ENCODE measurements at places on chromosomes 3 and 15.

- no peak for DNase-seq
These were observed 86.2 kb upstream of the PIAS1 start for GRCh38 chr15:67967871-67968431.

DNA sequence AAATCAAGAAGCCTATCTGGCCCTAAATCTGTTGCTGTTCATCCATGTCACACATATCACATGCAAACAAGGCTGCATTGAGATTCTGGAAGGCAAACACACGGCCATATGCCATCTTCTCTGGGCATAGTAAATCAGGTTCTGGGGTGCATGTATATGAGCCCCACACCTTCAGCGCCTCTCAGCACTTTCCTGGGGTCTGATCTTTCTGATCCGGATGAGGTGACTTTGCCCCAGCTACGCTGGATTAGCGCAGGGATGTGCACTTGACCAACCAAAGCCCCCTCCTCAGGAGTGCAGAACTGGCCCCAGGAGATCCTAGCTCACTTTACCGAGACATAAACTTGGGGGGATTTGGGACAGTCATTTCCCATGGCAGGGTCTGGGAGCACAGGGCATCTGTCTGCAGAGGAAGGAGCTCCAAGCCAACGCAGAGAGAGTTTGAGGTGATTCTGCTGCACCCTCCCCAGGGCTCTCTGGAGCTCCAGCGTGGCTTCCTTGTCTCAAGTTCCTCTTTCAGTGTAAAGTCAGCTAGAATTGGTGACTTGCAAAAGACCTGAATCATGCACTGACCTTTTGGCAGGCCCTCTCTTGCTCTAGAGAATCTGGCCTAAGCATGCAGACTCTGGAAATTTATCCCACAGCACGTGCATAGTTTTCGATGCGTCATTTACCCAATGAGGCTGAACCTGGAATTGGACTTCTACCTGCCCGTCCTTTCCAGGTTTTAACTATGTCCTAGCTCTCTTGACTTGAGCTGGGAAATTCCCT lies 63.5 kb upstream of the KLF13 start:
- no peak for DNase-seq

DNA sequence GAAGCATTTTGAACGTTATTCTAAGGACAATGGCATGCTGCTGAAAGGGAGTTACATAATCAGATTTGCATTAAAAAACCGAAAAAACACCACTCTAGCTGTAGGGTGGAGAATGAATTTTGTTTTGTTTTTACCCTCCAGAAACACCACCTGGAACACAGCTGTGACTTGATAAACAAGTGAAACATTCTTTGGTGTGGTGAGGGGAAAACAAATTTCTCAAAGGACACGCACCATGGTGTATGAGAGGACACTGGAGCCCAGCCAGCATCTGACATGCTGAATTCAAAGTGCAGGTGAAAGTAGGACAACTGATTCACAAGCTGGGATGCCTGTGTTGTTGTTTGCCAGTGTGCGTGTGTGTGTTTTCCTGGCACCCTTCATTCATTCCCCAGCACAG lies 554.5 kb upstream of the TBL1XR1 start:
- no peak for DNase-seq

GRCh38 chr3:111519178-111519855 lies 22.7 kb upstream of the CD96 start:
- no peak for DNase-seq

- DNase-seq = no peak
These were observed 43.2 kb downstream of the CD200R1L start for GRCh38 chr3:112803467-112803866.

GRCh38 chr3:53109891-53110771 lies 20.1 kb downstream of the RFT1 start:
- DNase-seq = no peak

DNA sequence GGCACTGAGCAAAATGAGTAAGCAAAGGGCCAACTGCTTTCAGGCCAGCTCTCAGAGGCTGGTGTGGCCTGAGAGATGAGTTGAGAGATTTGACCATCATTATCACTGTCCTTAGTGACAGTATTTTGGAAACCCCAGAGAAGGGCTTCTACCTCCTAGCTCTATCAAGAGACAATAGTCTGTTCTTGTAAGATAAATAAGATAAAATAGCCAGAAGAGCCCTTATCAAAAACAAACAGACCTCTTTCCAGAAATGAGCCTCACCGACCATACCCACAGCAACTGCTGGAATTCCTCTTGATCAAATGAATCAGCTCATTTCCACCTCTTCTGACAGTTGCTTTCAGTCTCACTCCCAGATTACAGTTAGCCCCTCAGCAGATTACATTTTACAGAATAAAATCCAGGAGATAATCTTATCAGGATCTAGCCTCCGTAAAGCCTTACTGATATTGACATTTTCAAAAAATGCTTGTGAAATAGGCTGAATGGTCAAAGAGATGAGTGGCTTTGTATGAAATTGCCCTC lies 4.5 kb downstream of the HDC start:
- DNase-seq = no peak

DNA sequence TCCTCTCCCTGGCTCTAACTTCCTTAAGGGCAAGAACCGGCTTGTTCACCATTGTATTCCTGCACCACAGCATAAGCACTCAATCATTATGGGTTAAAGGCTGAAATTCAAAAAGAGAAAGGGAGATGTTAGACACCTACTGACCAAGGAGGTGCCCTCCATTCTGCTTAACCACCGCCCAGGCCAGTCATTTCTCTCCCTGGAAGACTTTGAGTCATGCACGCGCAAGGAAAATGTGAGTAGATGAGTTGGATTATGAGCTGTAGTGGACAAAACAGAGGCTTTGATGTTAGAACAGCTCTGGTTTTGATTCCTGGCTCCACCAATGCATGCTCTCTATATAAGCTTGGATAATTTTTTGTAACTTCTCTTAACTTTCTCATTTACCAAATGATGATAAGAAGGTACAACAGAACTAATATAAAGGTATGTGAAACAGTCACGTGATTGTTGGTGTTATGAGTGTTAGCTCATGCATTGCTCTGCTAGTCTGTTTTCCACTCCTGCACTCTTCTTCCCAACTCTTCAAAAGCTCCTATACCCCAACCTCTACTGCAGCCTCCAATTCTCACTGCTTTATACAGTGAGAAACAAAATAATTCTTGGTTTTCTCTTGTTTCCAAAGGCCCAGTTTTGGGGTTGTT lies 148.4 kb upstream of the ATP11B start:
- no peak for DNase-seq

DNA sequence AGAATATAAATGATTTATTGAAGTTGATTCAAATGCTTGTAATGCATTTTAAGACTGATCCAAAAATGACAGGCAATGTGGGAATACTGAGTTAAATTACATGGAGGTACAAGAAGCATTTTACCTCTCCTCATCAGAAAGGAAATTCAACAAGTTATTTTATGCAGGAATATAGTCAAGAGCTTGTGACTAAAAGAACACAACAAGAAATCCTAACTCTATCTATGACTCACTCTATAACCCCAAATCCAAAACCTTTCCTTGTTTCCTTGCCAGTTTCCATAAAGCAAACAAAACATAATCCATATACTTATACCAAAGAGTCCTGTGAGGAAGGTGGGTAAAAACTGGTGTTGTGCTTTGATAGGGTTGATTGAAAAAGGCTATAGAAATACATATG lies 30.8 kb downstream of the SIN3A start:
- DNase-seq = no peak

DNA sequence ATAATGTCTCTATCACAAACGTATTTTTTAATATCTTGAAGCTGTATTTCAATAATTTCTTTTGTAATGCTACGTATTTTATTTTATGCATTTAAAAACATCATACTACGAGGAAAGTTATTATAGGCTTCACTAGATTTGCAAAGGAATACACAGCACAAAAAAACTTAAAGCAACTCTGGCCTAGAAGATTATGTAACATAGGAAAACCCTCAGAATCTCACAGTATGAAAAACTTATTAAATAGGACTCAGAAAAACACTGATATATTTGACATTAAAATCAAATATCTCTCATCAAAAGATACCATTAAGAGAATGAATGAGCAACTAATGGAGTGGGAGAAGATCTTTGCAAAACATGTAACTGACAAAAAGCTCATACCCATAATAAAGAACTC lies 63.7 kb downstream of the DMXL2 start:
- no peak for DNase-seq

- DNase-seq = no peak
These were observed 63.6 kb upstream of the MEF2A start for GRCh38 chr15:99502182-99502581.

- no peak for DNase-seq
These were observed 68.7 kb downstream of the GSK3B start for GRCh38 chr3:120025520-120025919.

- no peak for DNase-seq
These were observed at the start of gene CGNL1 for GRCh38 chr15:57375827-57376695. Gene CGNL1 (plus strand): TSS chr15:57376505. CDS start chr15:57438000, 61,495 bp downstream.

- peak; percentile 29 for DNase-seq
These were observed 30.3 kb downstream of the CDC25A start for GRCh38 chr3:48157950-48158376.

DNA sequence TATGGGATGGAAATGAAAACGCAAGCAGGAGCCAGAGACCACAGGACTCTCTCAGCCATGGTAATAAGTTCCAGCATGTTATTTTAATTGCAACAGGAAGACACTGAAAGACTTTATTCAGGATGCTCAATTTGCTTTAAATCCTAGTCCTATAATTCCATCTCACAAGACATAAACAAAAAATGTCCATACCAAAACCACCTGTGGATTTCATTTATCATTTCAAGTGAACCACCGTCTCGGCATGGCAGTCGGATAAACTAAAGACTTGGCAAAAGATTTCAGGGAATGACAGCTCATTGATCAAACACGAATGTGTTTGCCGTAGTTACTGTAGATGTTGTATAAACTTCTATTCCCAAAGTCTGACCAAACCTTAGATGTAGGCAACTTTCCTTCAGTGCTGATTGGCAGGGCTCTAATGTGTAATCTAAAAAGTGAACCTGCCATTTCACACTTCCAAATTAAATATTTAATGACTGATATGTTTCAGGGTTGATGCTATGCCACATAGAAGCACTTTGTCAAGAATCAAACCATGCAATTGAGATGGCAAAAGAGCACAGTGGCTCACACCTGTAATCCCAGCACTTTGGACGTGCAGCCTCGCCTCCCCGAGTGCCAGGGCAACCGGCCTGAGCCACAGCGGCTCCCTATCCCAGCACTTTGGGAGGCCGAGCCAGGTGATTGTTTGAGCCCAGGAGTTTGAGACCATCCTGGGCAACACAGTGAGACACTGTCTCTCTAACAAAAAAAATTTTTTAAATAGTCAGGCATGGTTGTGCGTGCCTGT lies 331.7 kb downstream of the MAGI1 start:
- DNase-seq = no peak

DNA sequence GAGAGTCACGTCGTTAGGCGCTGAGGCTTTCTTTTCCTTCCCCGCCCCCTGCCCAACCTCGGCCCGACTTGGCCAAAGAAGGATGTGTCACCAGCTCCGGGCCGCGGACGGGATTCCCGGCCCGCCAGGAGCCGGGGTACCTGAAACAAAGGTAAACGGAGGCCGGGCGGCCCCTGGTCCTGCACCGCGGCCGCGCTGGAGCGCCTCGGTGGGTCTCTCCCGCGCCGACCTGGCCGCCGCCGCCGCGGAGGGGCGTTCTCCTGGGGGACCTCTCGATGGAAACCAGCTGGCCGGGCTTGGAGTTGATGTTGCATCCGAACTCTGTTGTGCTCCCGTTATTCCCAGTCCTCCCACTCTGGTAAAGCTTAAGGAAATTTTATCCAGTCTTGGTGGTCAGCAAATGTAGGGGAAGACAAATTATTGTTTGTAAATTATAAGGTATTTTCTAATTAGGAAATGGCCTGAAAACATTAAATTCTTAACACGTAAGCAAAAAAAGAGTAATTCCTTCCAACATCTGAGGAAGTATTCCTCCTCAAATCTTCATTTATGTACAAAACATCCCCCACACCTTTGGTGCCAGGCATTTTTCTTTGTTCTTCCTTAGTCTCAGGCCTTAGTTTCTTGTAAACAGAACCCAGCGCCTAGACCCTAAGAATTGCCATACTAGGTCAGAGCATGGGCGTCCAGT lies 888 bp downstream of the PPP2R3A start:
- no peak for DNase-seq

DNA sequence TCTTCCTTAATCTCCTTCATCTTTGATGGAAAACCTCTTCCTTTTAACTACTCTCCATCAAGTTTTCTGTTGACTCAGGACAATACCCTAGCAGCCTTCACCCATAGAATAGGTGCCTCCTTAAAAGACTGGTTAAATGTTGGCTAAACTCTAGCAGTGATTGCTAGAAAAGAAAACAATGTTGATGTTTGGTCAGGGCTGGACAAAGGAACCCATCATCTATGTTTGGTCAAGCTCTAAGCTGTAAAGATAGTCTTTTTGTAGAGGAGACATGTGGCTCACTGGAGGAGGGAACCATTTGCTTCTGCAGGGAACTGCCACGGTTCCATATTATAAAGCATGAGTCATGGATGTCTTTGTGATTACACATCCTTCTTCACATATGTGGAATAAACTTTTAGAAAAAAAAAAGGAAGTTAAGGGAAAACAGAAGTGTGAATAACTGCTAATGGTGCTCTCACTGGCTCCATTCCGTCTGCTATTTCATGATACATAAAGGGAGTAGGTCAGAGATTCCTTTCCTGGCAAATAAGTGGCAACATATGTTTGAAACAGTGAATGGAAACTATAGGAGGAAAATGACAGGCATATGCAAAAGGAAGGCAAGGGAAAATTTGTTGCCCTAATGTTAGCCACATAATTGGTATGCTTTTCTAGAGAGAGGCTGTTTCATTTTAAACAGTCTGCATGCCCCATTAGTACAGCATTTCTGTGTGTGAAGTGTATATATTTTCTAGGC lies 78.2 kb downstream of the CMSS1 start:
- no peak for DNase-seq

- no peak for DNase-seq
These were observed 108.3 kb upstream of the ETV5 start for GRCh38 chr3:186216900-186217819.

GRCh38 chr3:45055411-45056143 lies 29.5 kb downstream of the CLEC3B start:
- no peak for DNase-seq

DNA sequence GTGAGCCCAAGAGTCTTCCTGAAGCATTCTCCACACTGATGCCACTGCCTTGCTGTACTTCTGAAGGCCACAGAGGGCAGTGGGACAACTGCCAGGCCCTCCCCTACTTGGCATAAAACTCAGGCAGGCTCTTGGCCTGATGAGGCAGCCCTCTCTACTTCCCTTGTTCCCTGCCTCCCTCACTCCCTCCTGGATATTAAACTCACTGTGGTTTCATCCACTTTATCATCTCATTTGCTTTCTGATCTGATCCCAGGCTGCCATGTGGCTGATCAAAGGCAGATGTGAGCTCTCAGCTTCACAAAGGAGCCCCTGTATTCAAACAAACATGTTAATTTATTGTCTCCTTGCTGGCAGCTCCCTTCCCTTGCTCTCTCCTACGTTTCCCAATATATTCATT lies 533.5 kb downstream of the IGSF11 start:
- DNase-seq = no peak

DNA sequence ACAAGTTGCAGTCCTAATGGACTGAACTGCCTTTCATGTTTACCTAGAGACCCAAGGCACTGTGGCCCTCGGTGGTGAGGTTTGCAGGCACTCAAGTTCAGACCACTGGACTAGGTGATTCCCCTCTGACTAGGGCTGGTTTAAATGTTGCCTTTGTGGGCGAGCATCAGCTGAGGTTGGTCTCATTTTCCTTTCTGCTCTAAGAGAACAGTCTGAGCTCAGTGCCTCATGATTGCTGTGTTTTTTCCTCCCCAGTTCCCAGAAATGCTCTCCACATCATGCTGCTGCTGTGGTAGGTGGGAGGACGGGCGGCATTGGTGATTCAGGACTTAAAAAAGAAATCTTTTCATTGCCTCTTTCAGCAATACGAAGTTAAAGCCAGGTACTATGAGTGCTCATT lies 237.2 kb downstream of the MBNL1 start:
- no peak for DNase-seq

GRCh38 chr15:90004671-90005070 lies 3.5 kb downstream of the ZNF710 start:
- no peak for DNase-seq
